ENCODE measurements at places on chromosomes 5 and 9. TPM values are rescaled to one million over a fixed set of nuclear protein-coding genes. Genes with fewer than 3 reads are reported as not detected.

GRCh38 chr9:113511856-113512761, 48.6 kb downstream of the RGS3 start:
- peak; percentile 90 for DNase-seq
- H3K4me1 ChIP-seq = peaks cover 89% of the 10 kb centered on the region
- H3K27ac ChIP-seq = peak overlapping the region; percentile 96
- no peaks in the 10 kb centered on the region for H3K36me3 ChIP-seq

DNA sequence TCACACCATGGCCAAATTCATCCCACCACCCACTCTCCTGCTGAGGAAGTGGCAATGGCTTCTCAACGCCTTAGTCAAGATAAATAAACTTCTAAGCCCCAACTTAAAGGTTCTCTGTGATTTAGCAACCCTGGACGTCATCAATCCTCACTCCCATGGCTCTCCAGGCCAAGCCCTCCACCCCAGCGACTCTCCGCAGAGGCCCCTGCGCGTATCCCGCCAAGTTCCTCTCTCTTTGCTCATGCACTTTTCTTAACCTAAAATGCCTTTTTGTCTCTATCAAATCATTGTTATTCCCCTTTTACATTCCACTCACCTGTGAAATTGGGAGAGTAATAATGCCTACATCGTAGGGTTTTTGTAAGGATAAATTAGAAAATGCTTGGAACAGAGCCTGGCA, 88.6 kb downstream of the NRG2 start:
- H3K36me3 ChIP-seq = no peaks in the 10 kb centered on the region
- H3K27me3 ChIP-seq = peaks cover 12% of the 10 kb centered on the region
- H3K4me1 ChIP-seq = no peaks in the 10 kb centered on the region
- H3K4me3 ChIP-seq = no peak overlapping the region
- H3K27ac ChIP-seq = no peak overlapping the region
- no peak for DNase-seq

DNA sequence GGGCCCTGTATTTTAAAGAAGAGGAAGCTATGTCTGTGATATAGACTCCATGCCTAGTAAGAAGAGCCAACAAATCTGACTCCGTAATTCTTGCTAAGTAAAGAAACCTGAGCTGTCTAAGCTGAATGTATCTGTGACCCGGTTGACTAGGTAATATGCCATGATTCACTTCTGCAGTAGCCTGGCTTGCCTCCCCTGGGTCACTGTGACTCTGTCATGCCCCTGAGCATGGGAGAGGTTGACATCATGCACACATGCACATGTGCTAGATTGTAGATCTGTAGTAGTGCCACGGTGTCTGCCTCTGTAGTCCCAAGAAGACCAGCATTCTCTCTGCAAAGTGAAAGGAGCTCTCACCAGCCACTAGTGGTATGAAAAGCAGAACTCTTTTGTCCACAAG, 9.1 kb downstream of the SLC22A5 start:
- DNase-seq = no peak
- H3K4me3 ChIP-seq = no peak overlapping the region
- no peak overlapping the region for H3K27ac ChIP-seq
- no peaks in the 10 kb centered on the region for H3K27me3 ChIP-seq

- H3K36me3 ChIP-seq = no peaks in the 10 kb centered on the region
- no peak for DNase-seq
- H3K27ac ChIP-seq = no peak overlapping the region
- H3K27me3 ChIP-seq = peaks cover 34% of the 10 kb centered on the region
Observed at GRCh38 chr5:156681265-156681664, 168.8 kb upstream of the PPP1R2B start.

DNA sequence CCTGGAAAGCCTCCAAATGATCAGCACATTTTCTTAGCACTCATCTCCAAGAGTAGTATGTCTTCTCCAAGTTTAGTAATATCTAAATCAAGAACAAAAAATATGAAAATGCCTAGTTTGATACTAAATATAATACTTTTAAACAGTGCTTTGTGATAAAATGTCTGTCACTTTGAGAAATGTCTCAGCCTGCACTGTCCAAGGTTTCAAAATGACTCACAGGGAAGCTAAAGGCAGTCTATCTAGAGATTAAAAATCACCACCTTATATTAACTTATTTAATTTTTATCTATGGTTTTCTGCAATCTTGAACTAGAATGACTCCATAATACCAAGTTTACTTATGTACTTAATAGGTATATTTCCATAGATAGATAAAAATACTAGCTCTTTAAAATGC, 633.0 kb upstream of the C9orf72 start:
- H3K27me3 ChIP-seq = no peaks in the 10 kb centered on the region
- no peaks in the 10 kb centered on the region for H3K4me1 ChIP-seq
- no peaks in the 10 kb centered on the region for H3K36me3 ChIP-seq
- H3K4me3 ChIP-seq = no peak overlapping the region

- H3K4me1 ChIP-seq = no peaks in the 10 kb centered on the region
- no peaks in the 10 kb centered on the region for H3K27me3 ChIP-seq
- no peak overlapping the region for H3K27ac ChIP-seq
- H3K4me3 ChIP-seq = no peak overlapping the region
- no peak for DNase-seq
Observed at GRCh38 chr9:123208626-123209174, 59.7 kb downstream of the STRBP start.

DNA sequence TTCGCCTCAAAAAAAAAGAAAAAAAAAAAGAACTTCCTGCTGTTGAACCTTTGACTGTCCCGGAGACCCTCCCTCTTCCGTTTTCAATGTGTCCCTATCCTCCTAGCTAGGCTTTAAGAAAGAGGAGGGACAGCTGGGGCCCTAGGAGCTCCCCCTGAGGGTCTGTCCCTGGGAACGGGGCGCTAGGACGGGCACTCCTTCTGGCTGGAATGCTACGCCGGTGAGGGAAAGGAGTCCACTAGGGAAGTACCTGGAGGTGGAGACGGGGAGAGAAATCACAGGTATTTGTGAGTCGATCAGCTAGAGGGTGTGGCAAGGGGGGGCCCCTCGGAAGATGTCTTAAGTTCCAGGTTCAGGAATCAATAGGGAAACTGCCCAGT, 4.6 kb downstream of the SIT1 start:
- no peak for DNase-seq
- no peaks in the 10 kb centered on the region for H3K27me3 ChIP-seq
- H3K27ac ChIP-seq = peak overlapping the region; percentile 96
- peak overlapping the region; percentile 97 for H3K4me3 ChIP-seq
- peaks cover 62% of the 10 kb centered on the region for H3K36me3 ChIP-seq
- peaks cover 67% of the 10 kb centered on the region for H3K4me1 ChIP-seq

DNA sequence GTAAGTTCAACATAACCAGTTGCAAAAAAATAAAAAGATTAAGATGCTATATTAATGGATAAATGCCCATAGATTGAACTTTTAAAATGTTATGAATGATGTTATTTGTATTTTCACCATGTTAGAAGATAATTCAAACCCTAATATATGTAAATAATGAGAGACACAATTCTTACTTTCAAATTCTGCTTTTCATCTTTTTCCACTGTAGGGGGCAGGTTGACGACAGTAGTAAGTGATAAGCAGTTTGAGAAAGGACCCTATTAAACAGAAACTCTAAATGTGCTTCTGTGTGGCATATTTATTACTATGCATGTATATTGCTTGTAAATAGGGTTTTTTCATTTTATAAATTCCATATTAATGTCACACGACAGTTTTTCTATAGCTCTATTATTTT, 591.1 kb downstream of the SEMA5A start:
- no peaks in the 10 kb centered on the region for H3K4me1 ChIP-seq
- DNase-seq = no peak
- H3K4me3 ChIP-seq = no peak overlapping the region
- H3K27me3 ChIP-seq = no peaks in the 10 kb centered on the region
- no peak overlapping the region for H3K27ac ChIP-seq

- H3K27me3 ChIP-seq = peaks cover 6% of the 10 kb centered on the region
- peaks cover 11% of the 10 kb centered on the region for H3K4me1 ChIP-seq
- no peak for DNase-seq
- H3K4me3 ChIP-seq = no peak overlapping the region
Observed at GRCh38 chr5:95969651-95970358, 8.2 kb upstream of the ELL2 start.

GRCh38 chr5:17679597-17680203, 45.4 kb downstream of the TAF11L14 start:
- H3K27ac ChIP-seq = no peak overlapping the region
- no peak for DNase-seq
- H3K4me3 ChIP-seq = no peak overlapping the region
- H3K27me3 ChIP-seq = no peaks in the 10 kb centered on the region
- no peaks in the 10 kb centered on the region for H3K4me1 ChIP-seq
- no peaks in the 10 kb centered on the region for H3K36me3 ChIP-seq

GRCh38 chr9:80792726-80793125, 896.6 kb downstream of the TLE1 start:
- H3K36me3 ChIP-seq = no peaks in the 10 kb centered on the region
- H3K27me3 ChIP-seq = no peaks in the 10 kb centered on the region
- H3K27ac ChIP-seq = no peak overlapping the region
- H3K4me3 ChIP-seq = no peak overlapping the region
- H3K4me1 ChIP-seq = no peaks in the 10 kb centered on the region
- DNase-seq = no peak

GRCh38 chr9:101585740-101586139, 9.0 kb downstream of the PPP3R2 start:
- no peak overlapping the region for H3K4me3 ChIP-seq
- H3K4me1 ChIP-seq = peaks cover 7% of the 10 kb centered on the region
- no peaks in the 10 kb centered on the region for H3K36me3 ChIP-seq
- DNase-seq = no peak
- no peak overlapping the region for H3K27ac ChIP-seq
- H3K27me3 ChIP-seq = no peaks in the 10 kb centered on the region

Gene CDKN2A
- total RNA-seq = 39.7 TPM

Gene INSL4
- total RNA-seq = not detected

Gene PCAT7
- not detected for total RNA-seq

DNA sequence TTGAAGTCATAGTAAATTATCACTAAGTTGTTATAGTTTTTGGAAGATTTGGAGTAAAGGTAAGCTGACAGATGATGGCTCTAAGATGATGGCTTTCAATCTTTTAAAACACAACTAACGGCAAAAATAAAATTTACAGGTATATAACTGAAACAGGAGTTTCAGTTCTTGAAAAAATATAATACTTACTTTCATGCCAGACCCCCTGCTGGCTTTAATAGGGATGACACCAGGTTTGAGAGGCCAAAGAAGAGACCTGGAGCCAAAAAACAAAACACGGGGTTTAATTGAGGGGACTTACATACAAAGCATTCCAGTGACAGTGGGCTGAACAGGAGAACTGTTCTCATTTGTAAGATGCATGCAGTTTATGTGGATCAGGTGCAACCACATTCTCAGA, 301.7 kb upstream of the PCSK5 start:
- H3K4me3 ChIP-seq = no peak overlapping the region
- H3K36me3 ChIP-seq = no peaks in the 10 kb centered on the region
- no peaks in the 10 kb centered on the region for H3K4me1 ChIP-seq
- no peak for DNase-seq
- H3K27ac ChIP-seq = no peak overlapping the region

DNA sequence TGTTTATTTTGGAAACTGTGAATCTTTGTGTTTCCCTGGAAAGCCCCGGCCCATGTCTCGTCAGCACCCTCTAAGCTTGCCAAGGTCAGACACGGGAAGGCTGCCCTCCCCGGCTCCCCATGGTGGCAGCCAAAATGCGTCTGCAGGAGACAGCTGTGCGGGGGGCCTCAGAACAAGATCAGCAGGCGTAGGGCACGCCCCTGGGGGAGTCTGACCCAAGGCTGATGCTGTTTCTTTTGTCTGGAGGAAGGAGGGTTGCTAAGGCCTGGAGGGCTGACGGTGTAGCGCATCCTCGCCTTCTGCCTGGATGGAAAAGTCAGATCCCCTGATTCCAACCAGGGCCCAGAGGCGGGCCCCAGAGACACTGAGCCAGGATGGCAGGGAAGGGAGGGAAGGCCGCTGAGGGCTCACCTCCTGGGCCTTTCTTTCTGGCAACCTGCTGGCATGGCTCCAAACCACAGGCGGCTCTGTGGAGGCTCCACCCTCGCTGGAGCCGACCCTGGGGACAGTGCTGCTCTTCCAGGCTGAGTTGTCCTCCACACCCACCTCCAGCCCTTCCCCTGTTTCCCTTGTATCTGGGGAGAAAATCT, 57.2 kb downstream of the OLFM1 start:
- no peaks in the 10 kb centered on the region for H3K4me1 ChIP-seq
- no peaks in the 10 kb centered on the region for H3K36me3 ChIP-seq
- DNase-seq = no peak

DNA sequence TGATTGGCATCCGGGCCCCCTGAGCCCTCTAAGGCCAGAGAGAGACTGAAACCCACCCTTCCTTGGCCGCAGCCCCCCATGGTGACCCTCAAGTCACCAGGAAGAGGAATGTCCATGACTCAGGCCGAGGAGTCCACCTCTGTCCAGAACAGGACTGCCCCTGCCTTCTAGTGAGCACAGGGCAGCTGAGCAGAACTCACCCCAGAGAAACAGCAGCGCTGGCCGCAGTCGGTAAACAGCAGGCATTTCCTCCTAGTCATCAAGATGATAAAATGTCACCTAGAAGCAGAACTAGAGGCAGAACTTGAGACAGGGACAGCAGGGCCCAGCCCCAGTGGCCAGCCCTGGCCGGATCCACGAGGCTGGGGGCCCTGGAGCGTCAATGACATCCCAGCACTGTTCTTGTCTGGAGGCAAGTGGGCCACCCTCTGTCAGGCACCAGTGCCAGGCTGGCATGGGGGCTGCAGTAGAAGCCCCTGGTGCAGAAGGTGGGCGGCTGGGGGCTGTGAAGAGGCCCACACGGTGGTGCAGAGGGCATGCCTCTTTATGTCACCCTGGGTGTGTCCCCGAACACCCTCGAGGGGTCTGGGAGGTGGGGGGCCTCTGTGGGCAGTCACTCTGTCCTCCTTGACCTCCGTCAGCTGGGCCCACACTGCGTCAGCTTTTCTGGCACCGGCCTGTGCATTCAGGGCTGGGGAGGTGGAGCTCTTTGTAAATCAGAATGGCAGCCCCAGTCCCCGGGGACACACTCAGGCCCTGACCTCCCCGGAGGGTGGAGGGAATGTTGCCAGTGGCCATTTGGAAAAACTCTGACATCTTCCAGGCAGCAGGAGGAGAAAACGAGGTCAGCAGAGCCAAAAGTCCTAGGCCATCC, 83.0 kb downstream of the NTNG2 start:
- no peak overlapping the region for H3K27ac ChIP-seq
- H3K4me1 ChIP-seq = peaks cover 16% of the 10 kb centered on the region
- no peak for DNase-seq
- peaks cover 15% of the 10 kb centered on the region for H3K27me3 ChIP-seq
- no peak overlapping the region for H3K4me3 ChIP-seq

Data from activated CD8-positive, alpha-beta T cell treated with anti-CD3 and anti-CD28 coated beads, Interleukin-2, amount 10 ng/mL, durations not matched to agents 7 days and 5 days (primary cell).